ENCODE measurements at places on chromosomes 3 and 15.

DNA sequence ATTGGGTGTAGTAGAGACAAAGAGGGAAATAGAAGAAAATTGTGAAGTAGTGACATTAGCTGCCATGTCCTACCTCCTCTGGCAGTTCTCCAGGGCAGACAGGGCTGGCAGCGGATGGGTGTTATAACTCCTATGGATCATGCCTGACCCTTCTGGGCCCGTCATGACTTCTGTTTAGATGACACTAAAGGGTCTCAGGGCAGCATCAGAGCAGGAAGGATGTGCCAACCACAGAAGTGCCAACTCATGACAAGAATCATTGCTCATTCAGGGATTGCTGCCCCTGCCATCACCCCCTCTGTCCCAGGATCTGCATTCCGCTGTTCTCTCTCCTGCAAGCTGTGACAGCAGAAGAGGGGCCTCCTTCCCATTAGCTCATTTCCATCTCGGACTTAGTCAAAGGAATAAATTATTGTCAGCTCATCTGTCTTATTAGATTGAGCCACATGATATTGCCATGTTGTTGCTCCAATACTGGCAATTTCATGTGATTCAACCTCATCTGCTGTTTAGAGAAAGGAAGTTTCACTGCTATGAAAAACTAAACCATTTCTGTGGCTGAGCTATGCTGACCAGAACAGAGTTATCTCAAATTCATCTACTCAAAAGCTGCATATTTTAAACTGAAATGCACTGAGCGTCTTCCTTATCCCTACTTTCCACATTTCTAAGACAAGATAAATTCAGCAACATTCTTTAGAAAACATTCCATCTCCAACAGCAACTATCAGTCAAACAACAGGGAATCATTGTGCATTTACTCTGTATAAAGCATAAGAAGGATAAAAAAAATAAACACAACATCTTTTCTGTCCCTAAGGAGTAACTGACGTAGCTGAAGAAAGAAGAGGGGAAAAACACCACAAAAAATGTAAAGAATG, 271.6 kb downstream of the FHIT start:
- DNase-seq = no peak

- DNase-seq = no peak
Measured at GRCh38 chr3:85877631-85878030, 918.8 kb downstream of the CADM2 start.

GRCh38 chr3:10245081-10245712, 3.1 kb upstream of the TATDN2 start:
- DNase-seq = peak; percentile 34

GRCh38 chr3:67515778-67516177, 138.6 kb downstream of the SUCLG2 start:
- no peak for DNase-seq

DNA sequence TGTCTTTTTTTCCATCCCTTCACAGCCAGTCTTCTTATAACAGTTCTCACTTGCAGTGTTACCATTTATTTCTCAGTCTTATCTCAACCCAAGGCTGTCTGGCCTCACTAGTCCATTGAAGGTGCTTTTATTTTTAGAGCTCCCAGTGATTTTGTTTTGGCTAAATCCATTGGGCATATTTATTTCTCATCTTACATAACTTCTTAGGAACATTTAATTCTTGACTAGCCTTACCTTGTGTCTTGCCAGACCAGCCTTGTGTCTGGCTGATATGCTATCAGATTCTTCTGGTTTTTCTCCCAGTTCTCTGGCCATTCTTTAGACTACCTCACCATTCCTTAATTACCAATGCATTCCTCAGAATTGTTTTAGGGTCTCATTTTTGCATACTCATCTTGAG, 42.3 kb upstream of the TUSC7 start:
- DNase-seq = no peak

DNA sequence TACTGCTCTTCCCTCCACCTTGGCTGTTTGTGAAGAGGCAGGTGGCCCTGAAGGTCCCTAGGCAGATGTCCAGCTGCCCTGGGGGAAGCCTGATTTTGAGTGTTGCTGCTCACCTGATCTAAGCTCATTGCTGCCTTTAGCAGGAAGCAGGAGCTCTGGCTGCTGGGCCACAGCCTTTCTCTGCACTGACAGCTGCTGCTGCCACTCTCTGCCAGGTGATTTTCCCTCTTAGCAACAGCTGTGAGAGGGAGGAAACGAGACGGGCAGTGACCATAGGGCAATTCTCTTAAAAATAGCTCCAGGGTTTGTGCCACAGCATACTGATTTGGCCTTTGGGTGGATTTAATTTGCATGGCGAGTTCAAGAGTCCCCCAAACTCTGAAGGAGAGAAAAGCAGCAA, 415.8 kb upstream of the SEMA6D start:
- no peak for DNase-seq

GRCh38 chr15:82079736-82080135, 33.9 kb upstream of the MEX3B start:
- no peak for DNase-seq
